ENCODE measurements at places on chromosomes 13 and 19. TPM values are rescaled to one million over a fixed set of nuclear protein-coding genes. Genes with fewer than 3 reads are reported as not detected.

UPK1A gene
- total RNA-seq: not detected

NPAS1 gene
- 0.67 TPM for total RNA-seq

NKPD1 gene
- 1.8 TPM for total RNA-seq

DNA sequence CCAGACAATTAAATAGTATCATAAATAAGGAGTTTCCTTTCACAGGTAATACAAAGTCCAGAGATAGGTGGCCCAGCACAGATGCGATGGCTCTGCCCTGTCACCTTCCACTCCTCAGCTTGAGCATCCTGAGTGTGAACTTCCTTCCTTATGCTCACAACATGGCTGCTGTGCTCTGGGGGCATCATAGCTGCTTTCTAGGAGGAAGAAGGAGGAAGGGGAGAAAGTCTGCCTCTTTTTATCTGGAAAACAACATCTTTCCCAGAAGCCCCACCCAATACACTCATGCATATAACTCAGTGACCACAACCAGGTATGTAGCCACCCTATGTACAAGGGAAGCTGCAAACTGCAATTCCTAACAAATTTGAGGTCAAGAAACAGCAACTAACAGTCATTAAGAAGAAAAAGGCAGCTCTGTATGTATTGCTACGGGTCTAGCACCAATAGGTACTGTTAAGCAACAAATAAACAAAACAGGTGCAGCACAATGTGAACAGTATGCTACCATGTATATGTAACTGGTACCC lies 201.2 kb upstream of the UBL3 start:
- DNase-seq: peak; percentile 54

DNA sequence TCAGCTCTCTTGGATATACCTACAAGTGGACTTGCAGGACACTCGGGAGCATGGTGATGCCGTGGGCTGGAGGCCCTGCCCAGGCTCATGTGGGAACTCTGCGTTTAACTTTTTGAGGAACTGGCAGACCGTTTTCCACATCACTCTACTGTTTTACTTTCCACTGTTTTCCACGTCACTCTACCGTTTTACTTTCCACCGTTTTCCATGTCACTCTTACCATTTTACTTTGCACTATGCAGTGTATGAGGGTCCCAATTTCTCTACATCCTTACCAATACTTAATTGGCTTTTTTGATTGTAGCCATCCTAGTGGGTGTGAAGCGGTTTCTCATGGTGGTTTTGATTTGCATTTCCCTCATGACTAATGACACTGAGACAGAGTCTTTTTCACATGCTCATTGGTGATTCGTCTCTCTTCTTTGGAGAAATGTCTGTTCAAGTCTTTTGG lies 40.5 kb downstream of the GATAD2A start:
- DNase-seq: peak; percentile 38

DNA sequence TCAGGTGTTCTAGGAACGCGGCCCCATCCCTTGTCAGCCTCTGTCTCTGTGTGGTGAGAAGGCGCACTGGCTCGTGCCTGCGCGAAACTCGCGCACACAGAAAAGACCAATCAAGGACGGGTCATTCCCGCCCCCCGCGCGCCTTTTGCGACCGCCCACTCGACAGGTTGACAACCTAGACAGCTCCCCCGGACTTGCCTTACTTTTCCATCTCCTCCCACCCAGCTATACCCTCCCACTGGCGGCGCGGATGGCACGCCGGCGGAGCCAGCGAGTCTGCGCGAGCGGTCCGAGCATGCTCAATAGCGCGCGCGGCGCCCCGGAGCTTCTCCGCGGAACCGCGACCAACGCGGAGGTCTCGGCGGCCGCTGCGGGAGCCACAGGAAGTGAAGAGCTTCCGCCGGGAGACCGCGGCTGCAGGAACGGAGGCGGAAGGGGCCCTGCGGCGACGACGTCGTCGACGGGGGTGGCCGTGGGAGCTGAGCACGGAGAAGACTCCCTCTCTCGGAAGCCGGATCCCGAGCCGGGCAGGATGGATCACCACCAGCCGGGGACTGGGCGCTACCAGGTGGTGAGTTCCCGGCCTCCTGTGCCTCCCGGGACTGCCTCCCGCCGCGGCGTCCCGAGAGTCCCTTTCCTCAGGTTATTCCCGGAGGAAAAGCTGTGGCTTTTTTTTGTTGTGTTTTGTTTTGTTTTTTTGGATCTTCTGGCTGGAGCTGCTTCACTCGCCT lies at the start of gene NDFIP2:
NDFIP2 (plus strand) TSS at position 202 of the 731 bp plus-strand sequence; CDS start at position 251, 49 bp downstream.
- DNase-seq: peak; percentile 89

GRCh38 chr13:30918662-30919405 lies 12.8 kb downstream of the MEDAG start:
- peak; percentile 58 for DNase-seq

- no peak for DNase-seq
These were observed 48.0 kb downstream of the COMP start for GRCh38 chr19:18742838-18743783.

GRCh38 chr13:45226024-45226423 lies 25.2 kb upstream of the KCTD4 start:
- DNase-seq: no peak

DNA sequence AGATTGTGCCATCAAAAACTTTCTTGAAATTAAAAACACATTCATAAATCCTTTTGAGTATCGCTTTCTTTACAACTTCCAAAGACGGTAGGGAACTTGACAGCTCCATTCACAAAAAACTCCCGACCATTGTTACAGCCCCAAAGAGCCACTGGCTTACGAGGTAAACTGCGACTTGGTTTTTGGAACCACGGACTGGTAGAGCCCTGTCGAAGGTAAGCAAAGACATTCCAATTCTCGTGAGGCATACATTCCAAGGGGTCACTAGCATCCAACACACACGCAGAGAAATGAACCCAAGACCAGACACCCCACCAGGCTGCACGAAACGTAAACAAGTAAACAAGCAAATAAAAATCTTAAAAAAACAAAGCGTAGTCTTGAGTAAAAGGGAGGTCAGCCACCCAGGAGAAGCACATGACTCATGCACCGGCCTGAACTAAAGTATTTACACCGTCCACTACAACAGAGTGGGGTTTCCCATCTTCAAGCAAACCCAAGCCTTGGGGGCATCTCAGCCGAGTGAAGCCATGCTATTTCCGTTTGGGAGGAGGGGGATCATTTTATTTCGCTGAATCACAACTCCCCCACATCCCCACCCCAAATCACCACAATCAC lies 1.4 kb downstream of the BRD4 start:
- DNase-seq: peak; percentile 87

DNA sequence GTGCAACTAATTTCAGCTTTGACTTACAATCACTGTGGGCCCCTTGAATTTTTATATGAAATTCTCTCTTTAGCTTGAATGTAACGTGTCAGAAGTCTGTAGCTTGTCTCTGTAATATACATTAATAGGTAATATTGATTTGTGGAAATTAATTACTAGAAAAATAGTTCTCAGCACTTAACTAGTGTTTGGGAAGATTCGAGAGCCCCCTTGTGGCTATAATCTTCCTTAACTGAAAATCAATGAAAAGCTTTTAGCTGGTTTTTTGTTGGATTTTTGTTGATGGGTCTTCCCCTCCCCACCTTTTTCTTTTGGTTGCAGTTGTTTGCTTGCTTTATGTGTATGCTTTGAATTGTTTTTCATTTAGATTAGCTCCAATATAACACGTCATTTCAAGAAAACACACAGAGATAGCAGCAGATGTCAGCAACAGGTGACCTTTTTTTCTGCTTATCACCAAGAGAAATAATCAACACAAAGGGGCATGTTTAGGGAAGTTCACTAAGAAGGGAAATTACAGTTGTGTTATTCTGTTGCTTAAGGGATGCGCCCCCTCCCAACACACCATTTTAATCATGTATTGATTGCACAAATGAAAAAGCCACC lies 176.8 kb downstream of the OXGR1 start:
- peak; percentile 4 for DNase-seq

Measured in mammary epithelial cell (primary cell).